ENCODE measurements at places on chromosomes 5 and 9.

DNA sequence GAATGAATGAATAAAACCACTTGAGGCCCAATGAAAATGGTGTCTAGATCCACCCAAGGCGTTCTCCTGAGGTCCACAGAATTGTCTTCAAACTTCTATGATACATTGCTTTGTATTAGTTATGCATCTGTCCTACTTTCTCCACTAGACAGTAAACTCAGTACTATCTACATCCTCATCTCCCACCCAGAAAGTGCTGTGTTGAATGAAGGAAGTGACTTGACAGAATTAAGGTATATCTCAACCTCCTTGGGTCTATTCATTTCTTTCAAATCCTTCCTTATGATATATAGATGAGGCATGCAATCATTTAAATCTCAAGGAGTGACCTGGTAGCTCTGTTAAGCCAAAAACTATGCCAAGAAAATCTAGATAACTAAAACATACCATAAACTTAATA is 15.7 kb upstream of the PDCL start:
- no peak for DNase-seq

GRCh38 chr5:72883850-72884249 is 67.4 kb downstream of the TNPO1 start:
- DNase-seq = no peak

DNA sequence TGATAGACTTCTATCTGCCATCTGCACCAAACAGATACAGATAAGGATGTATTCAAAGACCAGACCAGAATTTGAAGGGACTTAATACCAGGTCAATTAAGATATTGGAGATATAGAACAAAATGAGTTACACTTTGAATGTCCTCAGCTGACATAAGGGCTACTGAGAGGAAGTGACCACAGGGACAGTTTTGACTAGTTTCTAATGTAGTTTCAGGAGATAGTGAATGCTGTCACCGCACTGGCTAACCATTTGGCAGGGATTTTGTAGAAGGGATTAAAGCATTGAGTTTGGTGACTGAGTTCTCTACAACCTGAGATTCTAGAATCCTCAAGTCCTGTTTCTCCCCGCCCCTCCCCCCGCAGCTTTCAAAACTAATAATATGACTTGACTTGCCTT is 22.7 kb downstream of the CCNH start:
- no peak for DNase-seq

DNA sequence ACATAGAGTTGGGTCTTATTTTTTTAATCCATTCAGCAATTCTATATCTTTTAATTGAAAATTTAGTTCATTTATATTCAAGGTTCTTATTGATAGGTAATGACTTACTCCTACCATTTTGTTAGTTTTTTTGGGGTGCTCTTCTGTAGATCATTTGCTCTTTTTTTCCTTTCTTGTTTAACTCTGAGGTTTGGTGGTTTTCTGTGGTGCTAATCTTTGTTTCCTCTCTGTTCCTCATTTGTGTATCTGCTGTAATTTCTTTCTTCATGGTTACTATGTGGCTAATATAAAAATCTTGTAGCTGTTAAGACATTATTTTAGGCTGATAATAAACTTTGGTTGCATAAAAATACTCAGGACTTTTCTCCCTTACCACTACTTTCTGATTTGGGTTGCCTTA is 181.6 kb upstream of the DMRTA1 start:
- no peak for DNase-seq

DNA sequence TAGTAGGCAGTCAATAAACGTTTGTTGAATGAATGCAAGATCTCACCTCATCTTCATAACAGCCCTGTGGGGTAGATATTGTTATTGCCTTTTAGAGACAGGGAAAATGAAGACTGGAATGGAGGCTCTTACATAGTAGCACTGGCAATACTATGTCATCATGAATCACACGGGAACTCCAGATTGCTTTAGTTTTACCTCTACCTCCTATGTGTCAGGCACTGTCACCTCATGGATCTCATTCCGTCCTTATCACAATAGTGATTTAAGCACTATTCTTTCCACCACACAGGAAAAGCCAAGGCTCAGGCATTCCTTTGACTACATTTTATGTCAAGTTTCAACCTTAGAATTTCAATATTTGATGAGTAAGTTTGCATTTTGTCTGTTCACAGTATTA is 2.9 kb upstream of the EPB41L4B start:
- no peak for DNase-seq

- DNase-seq = no peak
Measured at GRCh38 chr5:143398451-143399237, 4.8 kb downstream of the NR3C1 start.

DNA sequence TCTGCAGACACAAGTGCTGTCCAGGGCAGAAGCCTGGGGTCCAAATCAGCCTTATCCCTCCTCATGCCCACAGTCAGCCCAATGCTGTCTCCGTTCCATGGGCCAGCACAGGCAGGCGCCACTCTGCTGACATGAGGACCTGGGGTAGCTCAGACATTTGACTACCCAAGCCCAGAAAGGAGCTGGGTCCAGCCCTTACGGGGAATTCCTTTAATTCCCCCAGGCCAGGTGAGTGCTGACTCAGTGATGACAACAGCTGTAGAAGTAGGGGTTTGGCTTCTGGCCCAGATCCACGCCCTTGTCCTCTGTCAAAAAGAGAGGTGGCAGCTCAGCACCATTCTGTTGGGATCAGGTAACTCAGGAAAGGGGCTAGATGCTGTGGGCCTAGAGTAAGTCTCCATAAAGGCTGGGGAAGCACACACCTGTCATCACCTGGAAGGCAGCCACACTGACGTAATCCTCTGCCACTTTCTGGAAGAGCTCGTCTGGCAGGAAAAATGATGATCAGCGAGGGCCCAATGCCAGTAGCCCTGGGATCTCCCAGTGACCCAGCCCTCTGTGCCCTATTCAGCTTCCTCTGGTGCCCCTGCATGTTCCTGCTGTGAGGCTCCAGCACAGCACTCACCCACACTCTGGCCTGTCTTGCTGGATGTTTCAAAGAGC is 1.9 kb downstream of the RAB24 start:
- peak; percentile 20 for DNase-seq

DNA sequence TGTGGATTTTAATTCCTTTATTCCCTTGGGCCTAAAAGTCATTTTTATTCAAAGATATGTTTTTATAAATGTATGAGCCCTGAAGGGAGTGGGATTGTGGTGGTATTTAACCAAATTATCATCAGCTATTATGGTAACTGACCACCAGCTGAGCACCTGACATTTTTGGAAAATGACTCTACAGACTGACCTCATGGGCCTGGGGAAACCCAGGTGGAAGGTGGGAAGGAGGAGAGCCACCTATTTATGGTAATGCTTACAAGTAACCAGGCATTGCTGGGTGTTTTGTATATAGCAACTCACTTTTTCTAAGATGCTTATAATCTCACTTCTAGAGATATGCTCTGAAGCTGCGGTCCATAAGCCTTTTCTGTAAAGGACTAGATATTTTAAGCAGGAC is 22.3 kb upstream of the NFIB start:
- DNase-seq = no peak

DNA sequence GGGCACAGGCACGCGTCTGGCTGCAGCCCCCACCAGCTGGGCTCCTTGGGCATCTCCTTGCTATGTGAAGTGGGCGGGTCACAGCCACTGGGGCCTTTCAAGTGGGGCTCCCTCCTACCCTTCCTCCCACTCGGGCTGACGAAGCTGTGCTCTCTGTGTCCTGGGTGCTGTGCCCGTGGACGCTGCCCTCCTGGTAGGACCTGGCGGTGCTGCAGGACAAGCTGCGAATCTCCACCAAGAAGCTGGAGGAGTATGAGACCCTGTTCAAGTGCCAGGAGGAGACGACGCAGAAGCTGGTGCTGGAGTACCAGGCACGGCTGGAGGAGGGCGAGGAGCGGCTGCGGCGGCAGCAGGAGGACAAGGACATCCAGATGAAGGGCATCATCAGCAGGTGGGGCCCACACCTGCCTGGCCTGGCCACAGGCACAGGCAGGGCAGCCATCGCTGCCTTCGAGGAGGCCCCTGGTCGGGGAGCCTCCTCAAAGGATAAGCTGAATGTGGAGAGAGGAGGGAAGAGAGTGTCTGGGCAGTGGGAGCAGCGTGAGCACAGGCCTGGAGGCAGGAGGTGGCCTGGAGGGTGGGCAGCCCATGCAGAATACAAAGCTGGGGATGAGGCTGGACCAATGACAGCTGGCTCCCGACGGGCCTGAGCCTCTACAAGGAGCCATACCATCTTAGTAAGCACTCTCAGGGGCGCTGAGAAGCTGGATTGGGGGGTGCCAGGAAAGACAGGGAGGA is 124.7 kb downstream of the DAB2IP start:
- no peak for DNase-seq

DNA sequence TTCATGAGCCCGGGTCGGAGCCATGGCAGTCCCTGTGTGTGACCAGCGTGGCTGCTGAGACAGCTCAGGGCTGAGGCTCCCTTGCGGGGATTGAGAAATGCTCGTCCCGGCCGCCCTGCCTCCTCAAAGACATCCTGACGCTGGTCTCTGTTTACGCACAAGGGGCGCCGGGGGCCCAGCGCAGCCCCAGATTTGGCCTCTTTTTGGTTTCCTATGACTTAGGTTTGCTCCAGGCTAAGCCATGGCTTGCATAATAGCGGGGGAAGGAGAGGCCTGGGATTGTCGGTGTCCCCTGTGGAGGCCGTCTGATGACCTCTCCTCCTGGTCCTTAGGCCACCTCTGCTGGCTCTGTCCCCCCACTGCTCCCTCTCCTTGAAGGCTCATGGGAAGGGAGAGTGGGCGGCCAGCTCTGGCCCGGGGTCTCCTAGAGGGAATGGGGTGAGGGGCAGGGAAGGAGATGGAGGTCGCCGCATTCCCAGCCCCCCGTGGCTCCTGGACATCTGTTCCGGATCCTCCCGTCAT is 3.5 kb downstream of the LAMC3 start:
- no peak for DNase-seq

DNA sequence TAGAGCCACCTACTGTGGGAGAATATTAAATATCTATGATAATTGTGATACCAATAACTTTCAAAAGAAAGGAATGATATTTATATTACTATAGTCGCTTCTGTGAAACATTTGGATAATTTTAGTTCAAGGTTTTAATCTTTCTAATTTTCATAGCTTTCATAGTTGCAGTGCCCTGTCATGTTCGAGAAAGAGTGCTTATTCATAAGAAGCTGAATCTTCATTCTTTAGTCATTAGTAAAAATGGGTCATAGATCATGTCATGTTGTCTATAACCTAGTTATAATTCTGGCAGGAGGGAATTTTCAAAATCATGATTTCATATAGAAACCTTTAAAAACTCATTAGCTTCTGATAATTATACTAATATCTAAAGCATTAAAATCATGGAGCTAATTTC is 685.6 kb downstream of the CETN3 start:
- no peak for DNase-seq

- DNase-seq = no peak
Measured at GRCh38 chr5:109931049-109931780, 241.5 kb downstream of the MAN2A1 start.

- DNase-seq = no peak
Measured at GRCh38 chr5:58281189-58281588, 178.7 kb downstream of the PLK2 start.

GRCh38 chr5:142313275-142313674 is 11.5 kb downstream of the SPRY4 start:
- no peak for DNase-seq

GRCh38 chr9:91698266-91698665 is 251.8 kb downstream of the ROR2 start:
- DNase-seq = no peak

- no peak for DNase-seq
Measured at GRCh38 chr5:168477060-168477459, 9.2 kb upstream of the RARS1 start.

- DNase-seq = no peak
Measured at GRCh38 chr5:138632900-138633489, 57.8 kb upstream of the HSPA9 start.

DNA sequence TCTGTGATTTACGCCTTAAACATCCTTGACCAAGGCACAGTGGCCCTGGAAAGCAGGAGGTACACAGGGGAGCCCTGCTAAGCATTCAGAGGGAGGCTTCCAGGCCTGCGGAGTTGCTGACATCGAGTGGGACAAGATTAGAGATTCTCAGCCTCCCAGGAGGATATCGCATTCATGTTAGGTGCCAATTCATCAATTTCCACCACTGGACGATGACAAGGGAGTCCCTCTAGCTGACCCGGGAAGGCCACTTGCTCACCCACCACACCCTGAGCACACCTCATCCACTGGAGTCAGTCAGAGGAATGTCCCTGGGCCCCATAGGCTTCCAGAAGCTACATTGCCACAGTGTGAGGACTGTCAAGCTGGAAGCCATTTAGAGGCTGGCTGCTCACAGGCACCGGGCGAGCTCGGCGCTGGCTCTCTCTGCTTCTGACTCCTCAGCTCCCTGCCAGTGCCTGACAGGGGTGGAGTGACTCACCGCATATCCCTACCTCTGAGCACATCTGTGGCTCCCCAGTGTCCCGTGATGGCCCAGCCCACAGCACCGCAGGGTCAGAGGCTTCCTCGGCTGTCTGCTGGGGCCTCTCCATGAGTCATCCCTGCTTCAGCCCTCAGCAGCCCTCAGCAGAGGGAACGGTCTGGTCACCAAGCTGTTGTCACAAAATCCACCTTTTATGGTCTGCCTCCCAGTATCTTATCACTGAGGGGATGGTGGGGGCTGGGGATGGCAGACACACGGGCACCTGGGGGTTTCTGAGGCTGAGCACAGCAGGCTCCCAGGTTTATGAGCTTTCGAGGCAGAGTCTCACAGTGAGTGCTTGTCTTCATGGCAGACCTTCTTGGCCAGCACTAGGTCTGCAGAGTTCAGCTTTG is 117.5 kb downstream of the ZNF608 start:
- DNase-seq = no peak

Data from NCI-H187 treated with DMSO at 0.1 percent for 48 hours (cell line).